Hematopoietic multipotent progenitor cell (in vitro differentiated cells): ENCODE measurements at places on chromosomes 5 and 9. TPM values are rescaled to one million over a fixed set of nuclear protein-coding genes. Genes with fewer than 3 reads are reported as not detected.

- no peak for DNase-seq
These were observed 113.1 kb downstream of the KIAA1958 start for GRCh38 chr9:112599732-112600131.

DNA sequence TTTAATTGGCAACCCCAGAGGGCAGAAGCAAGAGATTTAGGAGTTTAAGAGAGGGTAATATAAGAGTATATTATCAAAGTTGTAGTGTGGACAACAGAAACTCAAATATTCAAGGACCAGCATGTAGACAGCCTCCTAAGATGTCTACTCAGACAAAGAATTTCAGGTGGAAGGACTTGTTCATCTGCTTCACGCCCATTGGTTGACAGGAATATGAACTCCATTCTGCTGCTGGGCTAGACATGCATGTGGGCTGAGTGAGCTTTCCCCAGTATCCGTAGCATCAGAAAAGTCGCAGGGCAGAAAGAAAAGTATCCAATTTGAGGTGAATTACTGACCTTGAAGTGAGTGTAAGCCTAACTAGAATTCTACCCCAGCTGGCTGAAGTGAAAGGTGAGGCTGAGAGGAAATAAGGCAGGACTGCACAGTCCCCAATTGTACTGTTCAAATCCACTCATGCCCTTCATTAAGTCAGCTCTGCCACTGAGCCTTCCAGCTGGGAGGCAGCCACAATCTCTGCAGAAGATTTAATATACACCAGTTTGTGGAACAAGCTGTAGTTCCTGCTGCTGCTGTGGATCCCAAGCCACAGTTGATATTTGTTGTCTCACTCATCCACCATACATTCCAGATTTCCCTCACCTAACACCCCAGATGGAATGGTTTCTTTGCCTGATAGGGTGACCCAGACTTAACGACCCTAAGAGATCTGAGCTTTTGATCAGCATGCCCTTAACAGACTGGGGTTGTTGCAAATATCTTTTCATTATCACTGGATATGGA lies 41.2 kb downstream of the PDCD1LG2 start:
- DNase-seq: no peak

DNA sequence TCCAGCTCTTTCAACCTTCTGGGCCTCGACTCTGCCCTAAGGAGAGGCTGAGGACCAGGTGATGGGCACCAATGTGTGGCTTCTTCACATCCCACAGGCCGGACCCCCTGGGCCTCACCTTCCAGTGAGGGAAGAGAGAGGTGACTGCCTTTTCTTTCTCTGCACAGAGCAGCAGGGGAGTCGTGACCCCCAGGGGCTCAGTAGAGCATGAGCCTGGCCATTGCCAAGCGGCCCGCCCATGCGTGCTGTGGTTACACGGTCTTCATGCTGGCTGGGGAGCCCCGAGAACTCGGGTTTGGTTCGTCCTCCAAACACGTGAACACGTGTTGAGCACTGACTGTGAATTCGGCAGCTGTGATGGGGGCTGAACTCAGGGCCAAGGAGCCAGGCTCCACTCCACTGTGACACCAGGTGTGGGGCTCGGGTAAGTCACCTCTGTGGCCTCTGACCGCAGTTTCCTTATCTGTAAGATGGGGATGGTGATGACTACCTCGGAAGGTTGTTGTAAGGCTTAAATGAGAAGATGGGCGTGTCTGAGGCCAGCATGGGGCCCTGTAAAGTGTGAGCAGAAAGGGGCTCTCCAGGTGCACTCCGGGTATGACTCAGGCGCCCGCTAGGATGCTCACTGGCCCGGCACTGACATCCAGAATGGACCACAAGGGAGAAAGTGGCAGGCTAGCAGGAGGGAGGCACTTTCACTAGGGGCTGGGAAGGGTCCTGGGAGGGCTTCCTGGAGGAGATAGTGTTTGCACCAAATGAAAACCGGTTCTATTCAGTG lies 13.4 kb upstream of the GRHPR start:
- DNase-seq: peak; percentile 30

DNA sequence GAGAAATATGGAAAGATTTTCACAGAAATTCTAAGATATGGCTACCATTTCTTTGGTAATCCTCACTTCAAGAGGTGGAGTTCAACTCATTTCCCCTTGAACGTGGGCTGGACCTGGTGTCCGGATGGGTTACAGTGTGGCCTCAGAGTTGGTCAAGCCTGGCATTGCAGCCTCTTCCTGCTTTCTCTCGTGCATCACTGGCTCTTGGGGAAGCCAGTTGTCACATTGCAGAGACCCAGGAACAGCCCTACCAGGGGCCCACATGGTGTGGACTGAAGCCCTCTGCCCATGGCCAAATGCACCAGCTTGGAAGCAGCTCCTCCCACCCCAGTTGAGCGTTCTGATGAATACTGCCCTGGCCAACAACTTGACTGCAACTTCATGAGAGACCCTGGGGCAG lies 47.7 kb upstream of the FCN1 start:
- DNase-seq: no peak

The THG1L gene
- total RNA-seq: 29.1 TPM

The ZNF454 gene
- 0.54 TPM for total RNA-seq
